SW 1271 (cell line): ENCODE measurements at places on chromosomes 5 and 9.

- DNase-seq, result no peak
These were observed 86.8 kb downstream of the C9orf152 start for GRCh38 chr9:110121170-110121569.

- DNase-seq, result no peak
These were observed 37.9 kb downstream of the GAS1 start for GRCh38 chr9:86909388-86909787.

GRCh38 chr5:151808451-151809169 lies 36.9 kb downstream of the G3BP1 start:
- DNase-seq, result no peak

GRCh38 chr9:132894862-132895835 lies 16.5 kb downstream of the SPACA9 start:
- DNase-seq, result no peak

DNA sequence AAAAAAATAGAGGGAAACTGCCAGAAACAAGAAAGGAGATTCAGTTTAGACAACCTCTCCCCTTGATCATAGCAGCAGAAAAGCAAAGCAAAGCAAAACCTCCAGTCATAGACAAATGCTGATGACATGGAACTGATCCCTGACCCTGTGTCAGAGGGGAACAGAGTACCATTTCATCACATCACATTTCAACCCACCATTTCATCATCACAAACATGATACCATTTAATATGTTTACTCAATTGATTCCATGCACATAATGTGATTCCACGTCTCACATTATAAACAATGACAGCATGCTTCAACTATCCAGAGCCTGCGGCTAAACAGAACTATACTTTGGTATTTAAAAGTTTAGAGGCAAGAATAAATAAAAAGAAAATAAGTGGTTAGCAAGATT lies 28.7 kb upstream of the ACOT12 start:
- no peak for DNase-seq

- no peak for DNase-seq
These were observed 38.8 kb downstream of the SFXN1 start for GRCh38 chr5:175516933-175517823.
